ENCODE measurements at places on chromosomes 7 and 10.

GRCh38 chr10:4822208-4822607, 3.8 kb upstream of the AKR1E2 start:
- DNase-seq, result no peak

DNA sequence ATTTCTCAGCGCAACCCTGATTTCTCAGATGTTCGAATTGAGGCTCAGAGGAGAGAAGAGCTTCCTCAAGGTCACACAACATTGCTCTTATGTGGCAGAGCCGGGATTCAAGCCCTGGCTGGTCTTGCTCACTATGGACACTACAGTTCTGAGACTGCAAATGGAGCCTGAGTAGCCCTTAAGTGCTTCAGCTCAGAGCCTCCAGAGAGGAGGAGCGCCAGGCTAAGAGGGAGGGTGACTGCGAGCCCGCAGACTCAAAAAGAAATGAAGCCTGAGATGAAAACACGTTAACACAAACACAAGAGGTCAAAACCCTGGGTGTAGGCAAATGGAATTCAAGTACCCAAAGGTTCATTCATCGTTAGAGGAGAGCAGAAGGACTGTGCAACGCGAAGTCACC, 13.9 kb downstream of the ARHGAP22 start:
- DNase-seq, result no peak

- no peak for DNase-seq
These were observed 85.3 kb downstream of the FAM241B start for GRCh38 chr10:69715156-69715898.

DNA sequence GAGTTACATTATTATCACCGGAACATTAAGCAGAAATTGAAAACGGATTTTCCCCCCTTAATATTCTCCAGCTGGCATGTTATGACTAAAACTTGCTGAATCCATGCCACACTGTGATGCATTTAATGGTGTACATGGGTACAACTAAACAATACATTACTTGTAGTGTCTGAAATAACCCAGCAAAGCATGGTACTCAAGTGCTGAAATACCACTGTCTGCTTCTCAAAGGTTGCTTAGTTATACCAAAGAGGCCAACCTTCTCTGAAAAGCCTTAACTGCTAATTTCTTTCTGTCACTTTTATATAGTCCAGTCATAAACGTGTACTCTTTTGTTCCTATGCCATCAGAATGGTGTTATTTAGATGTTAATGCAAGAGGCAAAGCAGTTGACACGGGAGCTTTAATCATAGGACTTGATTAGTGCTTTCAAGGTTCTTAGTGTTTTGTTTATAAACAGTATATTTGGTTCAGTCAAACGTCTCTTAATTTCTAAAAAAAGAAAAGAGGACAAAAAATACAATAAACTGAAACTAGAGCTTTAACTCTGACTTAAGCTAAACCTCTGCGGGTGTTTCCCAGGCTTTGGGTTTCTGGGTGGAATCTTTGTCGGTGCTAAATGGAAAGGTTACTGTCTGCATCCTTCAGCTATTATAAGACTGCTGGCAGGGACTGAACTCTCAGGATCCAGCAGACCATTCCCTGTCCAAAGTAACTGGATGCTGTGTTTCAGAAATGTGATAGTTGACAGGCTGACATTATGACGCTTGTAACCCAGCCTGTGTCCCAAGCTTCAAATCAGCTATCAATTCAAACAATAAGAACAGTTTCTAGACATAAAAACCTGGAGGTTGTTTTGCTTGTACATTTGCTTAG, 202.6 kb downstream of the PPP1R3A start:
- DNase-seq, result no peak

GRCh38 chr10:36725581-36726520, 399.5 kb upstream of the ANKRD30A start:
- DNase-seq, result no peak

DNA sequence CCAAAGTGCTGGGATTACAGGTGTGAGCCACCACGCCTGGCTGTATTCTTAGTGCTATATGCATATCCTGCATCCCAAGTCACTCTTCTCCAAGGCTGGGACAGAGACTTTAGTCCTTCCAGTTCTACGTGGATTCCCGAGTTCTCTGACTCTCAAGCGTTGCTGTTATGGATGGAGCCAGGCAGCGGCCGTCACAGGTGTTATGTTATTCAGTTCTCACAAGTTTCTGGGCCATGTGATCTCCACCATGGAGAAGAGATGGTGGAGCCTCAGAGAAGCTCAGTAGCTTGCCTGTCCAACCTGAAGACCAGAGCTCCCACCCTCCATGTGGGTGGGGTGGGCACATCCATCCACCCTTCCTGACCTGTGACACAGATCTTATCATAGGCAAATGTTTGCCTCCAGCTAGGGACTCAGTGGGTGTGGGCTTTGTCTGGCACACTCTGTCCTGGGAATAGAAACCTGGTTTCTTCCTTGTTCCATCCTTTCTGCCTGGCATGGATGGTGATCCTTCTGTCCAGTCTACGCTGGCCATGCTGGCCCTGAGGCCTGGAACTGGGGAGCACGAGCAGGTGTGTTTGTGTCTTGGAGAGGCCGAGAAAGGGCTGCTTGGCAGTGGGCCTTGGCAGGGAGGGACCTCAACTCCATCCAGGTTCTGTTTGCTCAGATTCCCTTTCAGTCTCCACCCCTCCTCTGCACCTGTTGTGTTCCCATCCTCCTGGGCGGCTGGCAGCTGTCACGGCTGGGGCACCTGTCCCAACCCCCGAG, 55.3 kb downstream of the NEURL1 start:
- no peak for DNase-seq

GRCh38 chr7:111266613-111267012, 175.7 kb downstream of the LRRN3 start:
- no peak for DNase-seq

- DNase-seq, result no peak
These were observed 486.0 kb downstream of the REEP3 start for GRCh38 chr10:64007157-64007556.

DNA sequence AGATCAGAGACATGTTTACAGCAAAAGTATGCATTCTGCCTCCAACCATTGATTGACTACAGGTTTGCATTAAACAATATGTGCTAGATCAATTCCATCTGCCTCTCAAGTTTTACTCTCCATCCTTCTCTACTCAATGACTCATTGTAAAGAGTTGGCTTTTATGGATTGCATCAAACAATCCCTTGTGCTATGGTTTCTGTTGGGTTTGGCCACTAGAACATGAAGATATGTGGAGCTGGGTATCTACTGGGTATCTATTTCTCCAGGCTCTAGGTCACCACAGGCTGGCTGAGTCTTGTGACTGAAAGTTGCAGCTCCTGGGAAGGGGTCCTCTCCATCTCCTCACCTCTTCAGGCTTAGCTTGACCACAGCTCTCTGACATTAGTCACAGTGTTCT, 204.7 kb downstream of the DGKI start:
- DNase-seq, result no peak

DNA sequence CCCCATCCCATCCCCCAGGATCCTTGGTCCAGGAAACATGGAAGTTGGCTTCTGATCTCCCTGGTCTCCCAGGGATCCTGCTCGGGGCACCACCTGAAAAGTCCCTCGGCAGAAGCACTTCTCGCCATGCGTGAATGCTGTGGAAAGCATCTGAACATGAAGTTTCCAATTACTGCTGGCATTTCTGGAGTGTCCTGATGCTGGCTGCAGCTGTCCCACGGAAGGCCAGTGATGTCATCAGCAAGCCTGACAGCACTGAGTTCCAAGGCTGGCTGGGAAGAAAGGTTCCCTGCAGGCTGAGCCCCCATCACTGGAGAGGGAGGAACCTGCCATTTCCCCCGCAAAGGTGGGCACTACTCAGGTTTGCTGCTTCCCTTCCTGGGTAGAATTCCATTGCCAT, 71.4 kb downstream of the KCNMA1 start:
- no peak for DNase-seq

- no peak for DNase-seq
These were observed 12.2 kb downstream of the AQP1 start for GRCh38 chr7:30923774-30924413.

- no peak for DNase-seq
These were observed 175.5 kb upstream of the SHH start for GRCh38 chr7:155987681-155988235.

DNA sequence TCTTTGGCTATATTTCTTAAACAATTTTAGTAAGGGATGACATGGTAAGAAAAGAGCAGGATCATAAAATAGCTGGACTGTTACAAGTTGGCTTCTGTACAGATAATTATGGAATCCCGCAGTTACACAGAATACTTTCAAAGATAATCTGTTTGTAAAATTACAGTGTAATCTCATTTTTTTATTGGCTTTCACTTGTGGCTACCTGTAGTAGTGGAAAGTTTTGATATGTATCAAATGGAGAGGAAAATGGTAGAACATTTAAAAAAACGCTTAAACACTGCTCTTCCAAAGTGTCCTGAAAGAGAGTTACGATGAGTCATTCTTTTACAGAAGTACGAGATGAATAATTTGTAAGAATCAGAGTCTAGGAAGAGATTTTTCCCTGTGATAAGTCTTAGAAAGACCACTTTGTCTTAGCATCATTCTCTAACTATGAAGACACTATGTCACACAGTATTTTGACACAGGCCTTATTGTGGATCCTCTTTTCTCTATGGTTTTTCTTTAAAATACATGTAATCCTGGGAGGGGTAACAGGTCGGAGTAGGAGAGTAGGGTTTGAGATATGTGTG, 215.0 kb upstream of the DKK1 start:
- no peak for DNase-seq

- no peak for DNase-seq
These were observed 239.9 kb downstream of the ADRA2A start for GRCh38 chr10:111316722-111317212.

DNA sequence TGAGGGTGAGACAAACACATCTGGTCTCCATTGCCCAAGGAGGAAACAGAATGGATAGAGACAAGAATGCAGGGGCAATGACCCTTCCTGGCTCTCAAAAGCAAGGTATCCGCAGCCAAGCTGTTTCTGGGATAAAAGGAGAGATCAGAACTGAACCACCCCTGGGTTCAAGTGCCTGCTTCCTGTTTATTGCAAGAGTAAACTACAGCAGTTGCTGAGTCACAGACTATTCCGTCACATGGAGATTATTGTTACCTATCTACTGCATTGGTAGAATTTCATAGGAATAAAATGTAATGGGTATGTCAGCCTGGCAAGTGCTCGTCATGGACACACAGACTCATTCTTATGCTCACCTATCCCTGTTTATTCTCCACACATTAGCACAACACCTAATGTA, 821.6 kb downstream of the GRID1 start:
- DNase-seq, result no peak

DNA sequence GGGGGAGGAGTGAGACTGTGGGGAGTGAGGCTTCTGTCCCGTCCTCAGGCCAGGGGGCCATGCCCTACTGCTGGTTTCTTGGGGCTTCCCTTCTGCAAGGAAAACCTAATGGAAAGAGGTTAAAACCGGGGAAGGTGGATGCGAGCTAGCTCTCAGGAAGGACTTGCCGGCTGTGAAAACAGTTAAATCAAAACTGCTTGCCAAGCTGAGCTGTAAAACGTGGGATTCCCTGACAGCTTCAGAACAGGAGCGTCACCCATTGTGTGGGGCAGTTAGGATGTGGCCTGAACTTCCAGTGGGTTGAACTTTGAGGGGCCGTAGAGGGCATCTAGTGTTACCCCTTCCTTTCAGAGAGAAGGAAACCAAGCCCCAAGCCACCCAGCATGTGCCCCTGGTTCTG, 13.1 kb downstream of the TSPAN15 start:
- no peak for DNase-seq

DNA sequence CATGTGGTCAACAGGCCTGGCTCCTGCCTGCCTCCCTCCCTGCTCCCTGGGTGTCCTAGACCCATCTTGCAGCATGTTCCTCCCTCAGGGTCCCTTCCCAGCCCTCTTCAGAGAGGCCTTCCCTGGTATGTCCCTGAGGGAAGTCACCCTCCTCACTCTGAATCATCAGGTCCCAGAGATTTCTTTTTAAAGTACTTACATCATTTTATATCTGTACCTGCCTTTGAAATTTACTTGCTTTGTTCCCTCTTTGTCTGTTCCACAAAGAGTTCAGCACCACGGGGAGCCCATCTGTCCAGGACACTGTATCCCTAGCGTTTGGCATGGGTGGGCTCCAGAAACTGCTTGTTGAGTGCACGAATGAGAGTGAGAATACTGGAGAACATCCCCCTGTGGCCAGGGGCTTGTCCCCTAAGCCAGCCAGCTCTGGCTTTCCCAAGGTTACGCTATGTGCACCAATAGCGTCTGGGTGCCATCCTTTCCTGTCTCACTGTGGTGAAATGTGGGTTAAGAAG, 50.6 kb upstream of the IGFBP3 start:
- no peak for DNase-seq

GRCh38 chr7:33195264-33195663, 65.9 kb downstream of the BBS9 start:
- no peak for DNase-seq

DNA sequence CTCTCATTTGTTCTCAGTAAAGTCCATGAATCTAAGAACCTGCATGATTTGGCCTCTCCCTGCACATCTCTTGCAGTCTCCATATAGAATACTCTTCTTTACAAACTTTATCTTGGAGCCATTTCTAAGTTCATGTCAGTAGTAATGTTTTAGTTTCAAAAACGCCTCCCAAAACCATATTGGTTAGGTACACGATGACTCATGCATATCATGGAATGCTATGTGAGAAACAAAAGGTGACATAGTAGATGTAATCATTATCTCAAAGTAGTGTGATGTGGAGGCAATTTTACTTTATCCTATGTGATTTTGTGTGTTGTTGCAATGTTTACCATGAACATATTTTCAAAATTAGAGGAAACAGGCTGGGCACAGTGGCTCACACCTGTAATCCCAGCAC, 520.7 kb downstream of the KCNMA1 start:
- DNase-seq, result no peak

GRCh38 chr10:1297566-1298301, 241.5 kb downstream of the WDR37 start:
- DNase-seq, result no peak

DNA sequence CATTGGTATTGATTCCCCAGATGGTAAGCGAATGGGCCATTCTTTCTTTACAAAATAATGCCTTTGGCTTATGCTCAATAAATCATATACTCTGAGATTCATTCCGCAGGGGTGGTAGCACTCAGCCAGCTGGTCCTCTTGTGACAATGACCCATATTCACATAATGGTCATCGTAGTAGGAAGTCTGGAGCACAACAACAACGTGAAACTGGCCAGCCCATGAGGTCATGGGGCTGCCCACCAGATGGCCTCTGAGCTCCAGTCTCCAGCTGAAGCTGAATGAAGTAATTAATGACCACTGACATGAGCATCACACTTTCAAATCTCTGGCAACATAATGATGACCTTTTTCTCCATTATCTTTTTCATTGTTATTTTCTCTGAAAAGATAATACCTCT, 42.3 kb upstream of the SORCS1 start:
- DNase-seq, result no peak

- no peak for DNase-seq
These were observed 147.1 kb upstream of the STEAP1 start for GRCh38 chr7:90007001-90007654.

DNA sequence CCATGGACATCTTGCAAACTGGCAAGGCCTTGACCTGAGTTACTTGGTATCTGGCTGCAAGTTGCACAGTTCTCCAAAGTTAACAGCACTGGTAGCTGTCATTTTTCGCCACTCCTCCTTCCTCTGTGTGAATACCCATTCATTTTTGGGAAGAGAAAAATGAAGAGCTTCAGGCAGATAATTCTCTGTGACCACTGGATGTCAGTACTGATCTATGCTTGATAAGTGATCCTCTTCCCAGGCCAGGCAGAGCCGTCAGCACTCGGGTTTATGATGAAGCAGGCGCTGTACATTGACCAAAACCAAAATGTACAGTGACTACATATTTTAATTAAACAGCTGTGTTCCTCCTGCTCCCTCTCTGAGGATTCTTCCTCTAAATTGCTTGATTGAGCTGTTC, 55.9 kb upstream of the PDZD8 start:
- DNase-seq, result no peak
